Stimulated activated naive B cell treated with anti-CD40 and anti-IgM and Interleukin-4, amounts not matched to agents 10 μg/mL and 1 μg/mL and 100 μg/mL, for 72 hours (primary cell): ENCODE measurements at places on chromosomes 7 and 10.

DNA sequence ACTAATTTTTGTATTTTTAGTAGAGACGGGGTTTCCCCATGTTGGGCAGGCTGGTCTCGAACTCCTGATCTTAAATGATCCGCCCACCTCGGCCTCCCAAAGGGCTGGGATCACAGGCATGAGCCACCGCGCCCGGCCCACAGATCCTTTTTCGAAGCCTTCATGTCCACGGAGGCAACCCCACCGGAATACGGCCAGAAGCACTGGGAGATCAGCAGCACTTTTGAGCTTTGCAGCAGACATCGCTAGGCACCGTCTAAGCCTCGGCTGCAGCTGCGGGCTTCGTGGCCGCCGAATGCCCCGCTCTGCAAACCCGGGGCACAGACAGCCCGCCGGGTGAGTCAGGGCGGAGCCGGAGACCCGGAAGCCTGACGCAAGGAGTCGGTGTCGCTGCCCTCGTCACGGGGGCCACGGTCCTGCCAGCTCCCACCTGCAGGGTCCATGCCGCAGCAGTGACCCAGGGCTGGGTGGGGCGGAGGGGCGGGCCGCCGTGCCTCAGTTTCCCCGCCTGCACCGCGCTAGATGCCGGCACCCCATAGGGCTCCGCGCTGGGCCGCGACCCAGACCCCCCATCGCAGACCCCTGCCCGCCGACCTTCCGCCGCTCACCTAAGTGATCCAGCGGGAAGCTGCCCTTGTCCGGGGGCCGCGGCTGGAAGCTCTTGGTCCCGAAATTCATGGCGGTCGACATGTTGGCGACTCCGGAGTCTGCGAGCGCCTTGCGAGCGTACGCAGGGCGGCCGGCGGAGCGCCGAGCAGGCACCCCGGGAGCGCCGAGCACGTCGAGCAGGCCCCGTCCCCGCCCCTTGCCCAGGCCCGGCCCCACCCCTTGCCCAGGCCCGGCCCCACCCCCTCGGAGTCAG lies at the start of gene COX19:
Gene COX19 (minus strand): TSS at position 730 of the 862 bp plus-strand sequence. CDS start 40 bp downstream, at position 690.
- peaks cover 42% of the 10 kb centered on the region for H3K4me1 ChIP-seq
- H3K27me3 ChIP-seq: no peaks in the 10 kb centered on the region
- DNase-seq: peak; percentile 86
- peak within 1 kb of the TSS; percentile 96 for H3K4me3 ChIP-seq
- peaks cover 15% of the 10 kb centered on the region for H3K36me3 ChIP-seq

DNA sequence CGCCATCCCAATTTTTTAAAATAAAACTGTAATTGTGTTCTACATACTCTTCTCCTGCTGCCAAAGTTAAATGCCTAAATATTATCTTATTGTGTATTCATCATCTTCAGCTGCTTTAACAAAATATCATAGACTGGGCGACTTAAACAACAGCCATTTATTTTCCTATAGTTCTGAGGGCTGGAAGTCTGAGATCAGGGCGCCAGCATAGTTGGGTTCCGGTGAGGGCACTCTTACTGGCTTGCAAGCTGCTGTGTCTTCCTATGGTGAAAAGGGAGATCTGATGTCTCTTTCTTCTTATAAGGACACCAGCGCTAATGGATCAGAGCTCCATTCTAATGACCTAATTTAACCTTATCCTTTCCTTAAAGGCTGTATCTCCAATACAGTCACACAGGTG lies 30.4 kb downstream of the CSTF2T start:
- H3K27ac ChIP-seq: no peak overlapping the region
- H3K4me1 ChIP-seq: no peaks in the 10 kb centered on the region
- H3K36me3 ChIP-seq: no peaks in the 10 kb centered on the region
- H3K4me3 ChIP-seq: no peak overlapping the region
- no peak for DNase-seq
- H3K27me3 ChIP-seq: no peaks in the 10 kb centered on the region

GRCh38 chr7:86469680-86470295 lies 173.9 kb upstream of the GRM3 start:
- no peaks in the 10 kb centered on the region for H3K27me3 ChIP-seq
- H3K4me1 ChIP-seq: no peaks in the 10 kb centered on the region
- DNase-seq: peak; percentile 15
- H3K27ac ChIP-seq: no peak overlapping the region
- H3K4me3 ChIP-seq: no peak overlapping the region

GRCh38 chr7:39910108-39910869 lies 39.8 kb upstream of the CDK13 start:
- H3K4me3 ChIP-seq: no peak overlapping the region
- H3K4me1 ChIP-seq: peaks cover 5% of the 10 kb centered on the region
- H3K27me3 ChIP-seq: no peaks in the 10 kb centered on the region
- peaks cover 19% of the 10 kb centered on the region for H3K36me3 ChIP-seq
- H3K27ac ChIP-seq: no peak overlapping the region
